Breast epithelium (tissue), 4 donors: ENCODE measurements at places on chromosomes 16 and 17.

- no peak for DNase-seq
These were observed 53.1 kb downstream of the MRC2 start for GRCh38 chr17:62680541-62681052.

DNA sequence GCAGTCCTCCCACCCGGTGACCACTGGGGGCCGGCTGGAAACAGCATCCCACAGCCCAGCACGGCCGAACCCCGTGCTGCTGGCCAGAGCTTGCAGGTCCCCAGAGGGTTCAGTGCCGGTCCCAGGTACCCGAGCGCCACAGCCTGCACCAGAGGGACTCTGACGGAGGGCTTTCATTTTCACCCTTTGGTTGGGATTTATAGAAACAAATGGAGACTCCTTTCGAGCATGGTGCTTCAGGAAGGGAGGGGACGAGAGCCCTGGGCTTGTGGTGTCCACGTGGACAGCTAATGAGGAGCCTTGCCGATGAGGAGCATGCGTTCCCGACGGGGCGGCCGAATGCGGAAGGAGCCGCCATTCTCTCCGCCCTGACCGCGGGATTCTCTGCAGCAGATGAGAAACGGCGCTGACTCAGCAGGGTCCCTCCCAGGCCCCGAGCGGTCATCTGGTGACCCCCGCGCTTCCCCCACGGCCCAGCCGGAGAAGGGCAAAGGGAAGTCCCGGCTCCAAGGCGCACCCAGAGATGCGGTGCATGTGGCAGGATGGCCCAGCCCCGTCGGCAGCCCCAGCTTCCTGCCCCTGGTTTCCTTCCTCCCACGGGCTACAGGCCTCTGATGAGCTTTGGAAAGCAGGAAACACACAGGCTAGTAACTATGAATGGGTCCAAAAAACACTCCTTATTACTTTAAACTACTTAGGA, 9.8 kb downstream of the SLC38A10 start:
- DNase-seq: no peak

DNA sequence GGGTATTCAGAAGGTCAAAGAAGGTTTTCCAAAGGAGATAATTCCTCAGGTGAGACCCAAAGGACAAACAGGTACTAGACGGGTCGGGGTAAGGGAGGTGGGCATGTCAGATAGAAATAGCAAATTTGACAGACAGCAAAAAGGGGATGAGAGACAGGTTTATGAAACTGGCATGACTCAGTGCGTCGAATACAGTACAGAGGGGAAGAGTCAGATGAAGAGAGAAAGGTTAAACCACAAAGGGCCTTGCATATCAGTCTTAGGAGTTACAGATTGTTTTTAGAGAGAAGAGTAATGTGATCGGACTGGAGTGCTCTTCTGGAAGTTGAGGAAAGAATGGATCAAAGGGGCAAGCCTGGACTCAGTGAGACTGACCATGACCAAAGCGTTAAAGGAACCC, 88.4 kb downstream of the ZZEF1 start:
- no peak for DNase-seq

DNA sequence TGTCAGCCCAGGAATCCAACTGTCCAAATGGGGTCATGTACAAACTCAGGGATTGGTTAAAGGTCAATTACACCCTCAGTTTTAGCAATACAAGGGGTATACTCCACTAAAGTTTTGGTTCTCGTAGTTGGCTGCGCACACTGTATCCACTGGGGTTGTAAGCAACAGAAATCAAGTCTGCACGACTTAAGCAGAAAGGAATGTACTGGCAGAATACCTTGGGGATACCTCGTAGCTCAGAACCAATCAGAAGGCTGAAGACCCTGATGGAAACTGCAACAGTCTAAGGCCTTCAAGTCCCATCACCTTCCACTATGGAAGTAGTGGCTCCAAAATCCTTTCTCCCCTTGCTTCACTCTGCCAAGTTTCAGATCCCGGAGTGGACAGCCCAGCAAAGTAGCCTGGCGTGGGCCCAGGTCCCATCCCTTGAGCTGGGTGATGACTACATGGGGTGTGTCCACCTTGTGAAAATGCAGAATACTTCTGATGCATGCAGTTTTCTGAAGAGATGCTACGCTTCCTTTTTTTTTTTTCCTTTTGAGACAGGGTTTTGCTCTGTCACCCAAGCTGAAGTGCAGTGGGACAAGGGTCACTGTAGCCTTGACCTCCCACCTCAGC, 21.1 kb upstream of the RPH3AL start:
- DNase-seq: no peak

- no peak for DNase-seq
These were observed 34.7 kb upstream of the CLEC18A start for GRCh38 chr16:69916462-69916861.

GRCh38 chr16:27767081-27767480, 217.1 kb downstream of the KATNIP start:
- DNase-seq: no peak

DNA sequence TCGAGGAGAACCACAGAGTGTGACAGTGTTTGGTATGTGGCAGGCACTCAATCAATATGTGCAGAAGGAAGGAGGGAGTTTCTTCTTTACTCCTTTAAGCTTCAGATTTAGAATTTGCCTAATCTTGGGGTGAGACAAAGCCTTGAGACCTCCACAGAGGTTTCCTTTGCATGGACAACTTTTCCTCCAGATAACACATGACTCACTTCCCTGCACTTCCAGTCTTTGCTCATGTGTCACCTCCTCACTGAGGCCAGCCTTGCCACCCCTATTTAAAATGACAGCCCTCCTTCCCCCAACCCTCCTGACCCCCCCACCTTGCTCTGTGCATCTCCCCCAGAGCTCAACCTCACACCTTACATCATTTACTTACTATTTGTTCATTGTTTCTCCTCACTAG, 17.4 kb upstream of the NOS2 start:
- no peak for DNase-seq

DNA sequence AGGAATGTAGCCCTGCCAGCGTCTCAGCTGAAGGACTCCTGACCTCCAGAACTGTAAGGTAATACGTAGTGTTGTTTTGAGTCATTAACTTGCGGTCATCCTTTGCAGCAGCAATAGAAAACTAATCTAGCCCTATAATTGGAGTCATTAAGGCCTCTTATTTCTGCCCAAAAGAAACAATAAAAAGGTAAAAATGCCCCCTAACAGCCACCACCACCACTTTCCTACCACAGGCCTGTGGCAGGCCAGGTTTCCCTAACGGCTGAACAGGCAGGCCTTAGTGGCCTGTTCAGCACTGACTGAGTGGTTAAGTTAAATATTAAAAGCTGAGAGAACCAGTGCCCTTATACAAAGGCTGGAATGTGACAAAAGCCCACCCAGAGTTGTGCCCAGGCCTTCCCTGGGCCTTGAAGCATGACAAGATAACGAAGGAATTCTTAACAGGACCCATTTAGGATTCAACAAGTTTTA, 286.5 kb upstream of the ERCC4 start:
- DNase-seq: no peak

DNA sequence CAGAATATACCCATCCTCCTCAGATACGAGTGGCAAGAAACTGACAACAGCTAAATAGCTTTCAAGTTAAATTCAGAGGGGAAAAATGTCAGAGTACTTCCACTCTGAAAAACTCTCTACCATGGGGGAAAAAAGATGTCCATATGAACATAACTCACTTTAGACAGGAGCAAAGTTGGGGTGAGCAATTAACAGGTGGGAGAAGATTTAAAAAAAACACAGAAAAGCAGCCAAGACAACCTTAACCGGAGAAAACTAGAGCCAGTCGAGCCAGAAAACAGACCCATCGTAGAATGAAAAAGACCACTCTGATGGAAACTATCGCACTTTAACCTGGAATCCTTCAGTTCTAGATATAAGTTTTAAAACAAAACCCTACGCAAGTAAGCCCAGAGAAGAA, 833 bp downstream of the TERF2 start:
- no peak for DNase-seq

DNA sequence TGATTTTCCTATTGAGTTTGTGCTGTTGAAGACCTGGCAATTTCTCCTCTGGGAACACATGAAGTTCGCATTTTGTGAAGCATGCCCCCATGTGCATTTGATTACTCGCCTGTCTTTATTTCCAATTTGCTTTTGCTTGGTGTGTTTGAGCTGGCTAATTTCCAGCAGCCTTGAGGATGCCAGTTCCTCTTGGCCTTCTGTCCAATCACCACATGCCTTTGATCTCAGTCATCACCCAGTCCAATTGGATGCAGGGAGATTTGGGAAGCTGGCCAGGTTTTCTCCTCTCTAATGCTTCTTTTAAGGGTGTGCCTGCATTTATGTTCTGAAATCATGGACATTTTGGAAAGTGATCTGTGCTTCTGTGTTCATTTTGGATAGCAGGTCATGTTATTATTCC, 3.8 kb upstream of the TMEM100 start:
- DNase-seq: peak; percentile 25
